ENCODE measurements at places on chromosomes 3 and 15. TPM values are rescaled to one million over a fixed set of nuclear protein-coding genes. Genes with fewer than 3 reads are reported as not detected.

GRCh38 chr3:71560665-71561064 lies 22.9 kb downstream of the FOXP1 start:
- no peak for DNase-seq

- DNase-seq = no peak
Observed at GRCh38 chr3:139020036-139020867, 474 bp downstream of the PRR23B start.

DNA sequence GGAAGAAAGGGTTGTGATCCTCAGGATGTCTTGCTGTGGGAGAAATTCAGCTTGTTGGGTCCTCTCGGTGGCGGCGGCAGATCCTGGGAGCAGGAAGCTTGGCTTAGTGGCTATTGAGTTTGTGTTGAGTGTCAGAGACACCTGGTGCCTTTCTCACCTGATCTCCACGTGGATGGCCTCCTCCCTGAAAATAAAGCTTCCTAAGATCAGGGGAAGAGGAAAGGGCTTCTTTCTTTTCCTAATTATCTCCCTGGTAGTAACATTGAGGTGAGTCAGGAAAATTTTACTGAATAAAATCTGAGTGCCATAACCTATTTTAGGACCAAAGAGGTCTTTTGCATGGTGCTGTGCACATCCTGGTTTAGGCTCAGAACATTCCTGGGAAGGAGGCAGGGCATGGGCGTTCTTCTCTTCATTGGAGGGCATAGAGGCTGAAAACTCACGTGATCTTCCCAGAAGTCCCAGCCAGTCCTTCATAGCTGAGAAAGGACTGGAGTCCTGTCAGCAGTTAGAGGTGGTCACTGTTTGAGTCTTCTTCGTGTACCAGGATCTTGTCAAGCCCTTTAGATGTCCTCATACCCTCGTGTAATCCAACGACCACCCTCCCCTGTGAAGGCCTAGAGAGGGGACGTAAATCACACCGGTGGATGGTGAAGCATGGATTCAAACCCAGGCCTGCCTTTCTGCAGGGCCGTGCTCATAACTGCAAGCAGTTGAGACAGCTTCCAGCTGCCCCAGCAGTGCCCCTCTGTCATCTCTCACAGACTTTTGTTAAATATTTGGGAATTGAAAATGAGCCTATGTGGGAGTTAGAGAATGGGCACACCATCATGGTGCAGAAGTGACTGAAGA lies 1.1 kb downstream of the CMTM8 start:
- DNase-seq = no peak

GRCh38 chr3:4748701-4749378 lies 230.4 kb upstream of the BHLHE40 start:
- no peak for DNase-seq

DNA sequence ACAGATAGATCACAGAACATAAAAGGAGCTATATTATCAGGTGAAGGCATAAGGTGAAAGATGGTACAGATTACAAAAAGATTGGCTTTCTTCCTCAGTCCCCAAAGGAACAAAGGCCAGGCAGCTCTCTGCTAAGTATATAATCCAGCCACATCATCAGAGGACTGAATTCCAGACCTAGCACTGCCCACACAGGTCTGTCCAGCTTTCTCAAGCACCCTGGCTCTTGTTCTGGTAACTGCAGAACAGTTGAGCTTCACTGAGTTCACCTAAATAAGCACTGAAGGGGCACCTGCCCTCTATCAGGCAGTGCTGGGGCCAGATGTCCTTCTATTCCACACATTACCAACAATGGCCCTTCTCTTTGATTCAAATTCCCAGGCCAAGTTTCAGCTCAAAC lies 6.3 kb downstream of the DUOXA1 start:
- DNase-seq = no peak

DNA sequence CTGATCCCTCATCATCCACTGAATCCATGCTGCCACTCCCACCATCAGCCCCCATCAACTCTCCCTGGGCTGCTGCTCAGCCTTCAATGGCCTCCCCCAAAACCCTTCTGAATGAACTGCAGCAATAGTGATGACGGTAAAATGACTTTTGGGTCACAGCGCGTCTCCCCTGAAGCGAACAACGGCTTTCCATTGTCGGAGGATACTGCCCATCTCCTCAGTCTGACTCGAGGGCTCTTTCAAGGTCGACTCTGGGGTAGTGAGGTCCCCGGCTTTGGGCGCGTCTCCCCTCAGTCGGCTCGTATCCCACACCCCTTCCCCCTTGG lies 57.2 kb upstream of the ZBTB38 start:
- DNase-seq = no peak

DNA sequence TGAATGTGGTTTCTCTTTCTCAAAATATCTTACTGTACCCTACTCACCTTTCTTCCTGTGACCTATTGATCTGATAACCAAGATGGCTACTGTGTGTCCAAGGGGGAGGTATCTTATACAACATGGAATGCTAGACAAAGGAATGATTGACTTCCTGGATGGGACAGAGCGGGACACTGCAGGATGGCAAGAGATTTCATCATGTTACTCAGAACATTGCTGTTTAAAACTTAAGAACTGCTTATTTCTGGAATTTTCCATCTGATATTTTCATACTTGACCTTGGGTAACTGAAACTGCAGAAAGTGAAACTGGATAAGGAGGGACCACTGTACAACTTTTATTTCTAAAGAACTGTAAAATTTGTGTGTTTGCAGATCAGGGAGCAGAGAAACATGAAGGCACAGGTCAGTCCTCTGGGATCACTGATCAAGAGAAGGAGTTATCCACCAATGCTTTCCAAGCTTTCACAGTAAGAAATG lies 18.5 kb downstream of the CNOT10 start:
- no peak for DNase-seq

DNA sequence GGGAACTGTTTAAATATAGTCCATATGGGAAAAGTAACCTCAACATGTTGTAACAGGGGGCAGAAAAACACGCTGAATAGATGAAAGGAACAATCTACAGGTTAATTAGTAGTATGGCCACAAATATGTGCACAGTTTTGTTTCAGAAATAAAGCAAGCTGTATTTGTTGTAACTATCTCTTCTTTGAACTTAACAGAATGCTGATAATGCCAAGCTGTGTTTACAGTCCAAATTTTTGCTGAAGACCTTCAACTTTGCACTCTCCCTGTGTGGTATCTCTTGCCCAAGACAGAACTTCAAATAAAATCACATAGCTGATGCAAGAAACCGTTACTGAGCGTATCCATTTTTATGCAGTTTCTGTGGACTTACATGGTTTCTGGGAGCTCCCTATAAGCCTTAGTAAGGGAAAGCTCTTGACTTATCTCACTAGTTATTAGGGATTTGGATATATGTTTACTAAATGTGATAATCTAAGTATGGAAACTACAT lies 425.4 kb upstream of the TPRG1 start:
- no peak for DNase-seq

The IL16 gene
- total RNA-seq = not detected

The TIMP4 gene
- 40.3 TPM for total RNA-seq
